ELF-1 (cell line): ENCODE measurements at places on chromosomes 7 and 10.

- DNase-seq = no peak
These were observed 34.3 kb upstream of the ZNF32 start for GRCh38 chr10:43682956-43683355.

GRCh38 chr7:16817536-16817935, 12.7 kb upstream of the AGR2 start:
- no peak for DNase-seq

DNA sequence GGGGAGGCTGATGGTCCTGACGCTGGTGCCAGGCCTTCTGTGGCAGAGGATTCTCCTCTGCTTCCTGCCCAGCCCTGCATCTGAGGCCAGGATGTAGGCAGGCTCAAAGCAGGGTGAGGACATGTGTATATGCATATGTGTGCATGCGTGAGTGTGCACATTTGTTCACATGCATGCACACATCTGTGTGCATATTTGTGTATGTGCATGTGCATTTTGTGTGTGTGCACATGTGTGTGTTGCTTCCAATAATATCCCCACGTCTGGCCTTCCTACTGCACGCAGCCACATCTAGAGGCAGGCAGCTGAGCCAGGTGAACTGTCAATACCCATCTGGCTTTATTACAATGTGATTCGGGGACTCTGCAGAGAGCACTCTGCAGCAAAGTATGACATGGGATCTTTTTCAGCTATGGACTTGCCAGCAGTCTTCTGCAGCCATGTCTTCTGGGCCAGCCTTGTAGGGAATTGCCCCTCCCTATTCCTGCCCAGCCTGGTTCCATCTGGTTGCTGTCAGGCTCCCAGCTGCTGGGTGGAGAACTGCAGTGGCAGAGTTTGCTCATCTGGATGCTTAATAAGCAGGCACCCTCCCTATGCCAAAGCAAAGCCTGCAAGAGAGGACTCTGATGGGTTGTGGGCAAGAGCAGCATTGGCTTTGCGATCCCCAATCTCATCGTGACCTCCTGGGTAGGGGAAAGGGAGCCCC, 140.7 kb downstream of the PFKFB3 start:
- DNase-seq = no peak

GRCh38 chr10:132248455-132249225, 59.1 kb downstream of the STK32C start:
- peak; percentile 36 for DNase-seq

- DNase-seq = peak; percentile 37
These were observed 20.9 kb downstream of the RAMP3 start for GRCh38 chr7:45178241-45179225.

GRCh38 chr10:84212014-84212413, 13.3 kb downstream of the LRIT2 start:
- no peak for DNase-seq

- DNase-seq = no peak
These were observed 16.5 kb downstream of the CYP3A43 start for GRCh38 chr7:99844328-99844727.

- no peak for DNase-seq
These were observed 658.2 kb downstream of the LRMDA start for GRCh38 chr10:76089556-76090180.

DNA sequence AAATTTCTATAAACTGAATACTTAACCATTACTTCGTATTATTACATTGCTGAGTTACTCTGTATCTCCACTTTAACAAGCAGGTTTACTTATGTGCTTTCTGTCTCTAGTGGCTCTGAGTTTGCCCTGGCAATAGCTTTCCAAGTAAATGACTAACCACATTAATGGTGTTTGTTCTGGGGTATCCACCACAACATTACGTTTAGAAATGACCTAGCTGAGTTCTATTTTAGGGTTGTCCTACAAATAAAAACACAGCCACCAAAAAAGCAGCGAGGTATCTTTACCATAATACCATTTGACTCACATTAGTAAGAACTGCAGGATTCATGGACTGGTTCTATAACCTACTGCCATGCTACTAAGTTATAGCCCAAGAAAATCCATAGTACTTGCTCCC, 83.1 kb downstream of the HIBADH start:
- no peak for DNase-seq

GRCh38 chr7:2904202-2904601, 60.1 kb upstream of the GNA12 start:
- no peak for DNase-seq
